LoVo (cell line): ENCODE measurements at places on chromosomes 11 and 22.

GRCh38 chr11:70423523-70424505 lies 25.5 kb downstream of the CTTN start:
- peak; percentile 7 for DNase-seq

- no peak for DNase-seq
Observed at GRCh38 chr22:38697425-38698089, 3.2 kb downstream of the JOSD1 start.

DNA sequence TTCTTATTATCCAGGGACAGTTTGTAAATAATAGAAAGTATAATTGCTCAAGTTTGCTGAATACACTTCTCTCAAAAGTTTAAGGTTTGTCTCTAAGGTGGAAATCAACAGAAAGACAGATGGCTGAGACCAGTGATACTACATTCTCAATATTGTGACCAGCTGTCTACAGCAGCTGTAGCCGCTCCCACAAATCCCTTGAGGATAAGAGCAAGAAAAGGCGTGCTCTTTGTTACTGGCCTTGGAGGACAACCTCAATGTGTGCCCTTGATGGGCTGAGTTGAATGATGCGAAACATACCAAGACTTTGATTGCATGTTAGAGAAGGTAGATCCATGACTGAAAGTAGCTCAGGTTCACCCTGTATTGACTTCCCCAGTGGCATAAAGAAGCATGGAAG lies 6.1 kb downstream of the OR6M1 start:
- no peak for DNase-seq

- DNase-seq = no peak
Observed at GRCh38 chr22:25754527-25755202, 12.7 kb downstream of the MYO18B start.

GRCh38 chr11:63490551-63491239 lies at the start of gene PLAAT5:
Gene PLAAT5 (minus strand): TSS chr11:63491167. CDS start chr11:63491034, 133 bp downstream.
- no peak for DNase-seq

DNA sequence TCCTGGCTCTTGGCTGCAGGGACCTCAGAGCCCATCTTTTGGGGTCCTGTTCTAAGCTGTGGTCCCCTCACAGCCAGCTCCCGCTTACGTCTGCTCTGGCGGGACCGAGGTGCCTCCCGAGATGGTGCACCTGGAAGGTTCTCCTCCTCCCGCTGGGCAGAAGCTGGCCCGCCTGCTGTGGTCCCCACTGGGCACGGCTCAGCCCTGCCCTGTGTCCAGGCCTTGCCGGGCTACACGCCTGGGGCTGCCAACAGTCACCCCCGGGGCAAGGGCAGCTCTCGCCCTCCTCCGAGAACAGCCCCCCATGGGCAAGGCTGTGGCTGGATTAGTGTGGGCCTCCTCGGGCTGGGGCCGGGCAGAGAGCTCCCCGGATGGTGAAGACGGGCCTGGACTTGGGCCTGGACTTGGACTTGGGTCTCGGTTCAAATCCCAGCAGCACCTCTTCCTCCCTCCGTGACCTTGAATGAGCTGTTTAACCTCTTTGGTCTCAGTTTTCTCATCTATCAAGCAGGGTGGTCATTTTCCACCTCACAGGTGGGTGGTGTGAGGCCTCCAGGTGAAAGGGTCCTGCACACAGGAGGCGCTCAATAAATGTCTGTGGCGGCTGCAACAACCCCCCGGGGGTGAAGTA lies 998 bp downstream of the BAIAP2L2 start:
- DNase-seq = no peak

DNA sequence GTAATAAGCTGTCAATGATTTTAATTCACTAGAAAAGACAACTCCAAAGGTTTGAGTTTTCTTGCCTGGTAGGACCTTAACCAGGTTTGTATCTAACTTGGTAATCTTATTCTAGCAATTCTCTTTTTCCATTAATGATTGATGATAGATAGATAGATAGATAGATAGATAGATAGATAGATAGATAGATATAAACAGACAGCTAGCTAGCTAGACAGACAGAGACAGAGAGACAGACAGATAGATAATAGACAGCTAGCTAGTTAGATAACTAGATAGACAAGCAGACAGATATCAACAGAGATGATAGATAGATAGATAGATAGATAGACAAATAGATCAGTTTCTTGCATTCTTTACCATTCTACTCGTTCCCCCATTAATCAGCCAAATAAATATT lies 15.3 kb downstream of the TMPRSS6 start:
- no peak for DNase-seq

GRCh38 chr22:36088292-36088691 lies 59.7 kb upstream of the RBFOX2 start:
- DNase-seq = no peak

- DNase-seq = no peak
Observed at GRCh38 chr11:23313001-23313400, 452.7 kb upstream of the CCDC179 start.

- no peak for DNase-seq
Observed at GRCh38 chr22:25146307-25146706, 53.4 kb upstream of the CRYBB3 start.

DNA sequence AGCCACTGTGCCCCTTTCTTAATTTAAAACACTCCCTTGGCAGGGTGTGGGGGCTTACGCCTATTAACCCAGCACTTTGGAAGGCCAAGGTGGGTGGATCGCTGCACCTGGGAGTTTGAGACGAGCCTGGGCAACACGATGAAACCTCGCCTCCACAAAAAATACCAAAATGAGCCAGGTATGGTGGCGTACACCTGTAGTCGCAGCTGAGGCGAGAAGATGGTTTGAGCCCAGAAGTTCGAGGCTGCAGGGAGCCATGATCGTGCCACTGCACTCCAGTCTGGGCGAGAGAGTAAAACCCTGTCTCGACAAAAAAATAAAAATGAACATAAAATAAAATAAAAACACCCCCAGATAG lies 45.0 kb downstream of the LINC01488 start:
- DNase-seq = no peak

DNA sequence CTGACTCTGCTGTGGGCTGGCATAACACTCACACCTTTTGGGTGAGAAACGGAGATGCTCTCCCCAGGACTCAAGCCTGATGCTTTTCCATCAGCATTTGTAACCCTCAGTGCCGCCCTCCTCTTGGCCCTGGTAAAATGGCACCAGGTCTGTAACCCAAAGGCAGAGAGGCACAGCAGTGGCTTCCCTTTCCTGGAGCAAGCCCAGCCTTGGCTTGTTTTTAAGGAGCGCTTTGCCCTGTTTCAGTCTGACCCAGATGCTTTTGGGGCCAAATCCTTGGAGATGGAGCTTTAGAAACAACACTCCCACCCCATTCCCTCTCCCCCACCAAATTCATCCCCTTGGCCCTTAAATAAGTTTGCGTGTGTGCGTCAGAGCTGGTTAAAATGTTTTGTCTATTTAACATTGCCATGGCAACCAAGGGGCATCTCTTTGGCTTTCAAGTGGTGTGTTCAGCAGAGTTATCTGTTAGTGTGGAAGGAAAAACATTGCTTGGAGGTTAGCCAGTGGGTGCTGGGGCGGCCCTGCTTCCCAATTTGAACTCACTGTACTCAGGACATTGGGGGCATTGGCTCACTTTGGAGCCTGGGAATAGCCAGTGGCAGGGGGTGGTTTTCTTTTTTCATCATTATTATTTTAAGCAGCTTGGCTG lies 134.1 kb downstream of the NAV2 start:
- no peak for DNase-seq

DNA sequence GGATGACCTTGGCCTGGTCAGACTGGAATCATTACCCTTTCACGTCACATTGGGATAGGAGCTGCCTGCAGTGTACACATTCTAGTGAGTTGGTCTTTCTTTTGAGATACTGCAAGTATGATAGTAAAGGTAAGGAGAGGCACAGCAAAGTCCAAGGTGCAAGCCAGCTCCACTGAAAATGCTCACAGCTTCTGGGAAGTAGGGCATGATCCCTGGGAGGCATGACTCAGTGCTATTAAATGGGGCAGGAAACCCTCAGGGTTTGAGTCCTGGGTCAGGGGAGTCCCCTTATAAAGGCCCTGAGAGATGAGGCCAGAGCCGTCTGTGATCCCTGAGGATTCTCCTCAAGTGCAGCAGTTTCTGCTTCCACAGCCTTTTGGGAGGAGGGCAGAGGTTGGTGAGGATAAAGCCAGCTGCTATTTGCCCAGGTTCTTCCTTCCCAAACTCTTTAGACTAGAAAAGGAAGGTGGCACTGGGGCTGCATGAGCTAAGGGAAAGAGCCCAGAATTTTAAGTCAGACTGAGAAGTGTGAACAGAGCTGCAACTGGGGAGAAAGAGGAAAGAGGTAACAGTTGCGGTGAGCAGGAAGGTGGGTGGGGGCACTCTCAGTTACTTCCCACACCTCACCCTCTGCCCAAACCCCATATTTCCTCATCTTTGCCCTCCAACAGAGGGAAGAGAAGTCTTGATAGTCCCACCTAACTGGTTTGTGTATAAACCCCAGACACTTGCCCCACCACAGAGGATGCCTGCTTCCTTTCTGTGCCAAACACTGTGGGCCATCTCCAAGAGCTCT lies 14.4 kb upstream of the OR52K1 start:
- DNase-seq = no peak
